ENCODE measurements at places on chromosomes 7 and 10.

GRCh38 chr7:139182363-139182762 lies 48.7 kb upstream of the UBN2 start:
- H3K27me3 ChIP-seq, result no peaks in the 10 kb centered on the region
- DNase-seq, result no peak
- no peaks in the 10 kb centered on the region for H3K4me1 ChIP-seq
- no peak overlapping the region for H3K27ac ChIP-seq

GRCh38 chr7:37433166-37433565 lies 15.5 kb downstream of the ELMO1 start:
- H3K4me1 ChIP-seq, result peaks cover 94% of the 10 kb centered on the region
- peak overlapping the region; percentile 82 for H3K27ac ChIP-seq
- H3K4me3 ChIP-seq, result peak overlapping the region; percentile 51
- DNase-seq, result no peak
- no peaks in the 10 kb centered on the region for H3K27me3 ChIP-seq

DNA sequence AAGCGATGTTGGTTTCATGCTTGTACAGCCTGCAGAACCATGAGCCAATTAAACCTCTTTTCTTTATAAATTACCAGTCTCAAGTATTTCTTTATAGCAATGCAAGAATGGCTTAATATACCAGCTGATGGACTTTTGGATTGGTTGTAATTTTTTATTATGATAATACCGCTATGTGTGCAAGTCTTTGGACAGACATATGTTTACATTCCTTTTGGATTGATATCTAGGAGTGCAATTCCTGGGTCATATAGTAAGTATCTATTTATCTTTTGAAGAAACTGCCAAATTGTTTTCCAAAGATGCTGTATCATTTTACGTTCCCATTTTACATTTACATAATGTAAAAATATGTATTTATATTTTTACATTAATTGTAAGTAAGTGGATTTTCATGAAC lies 81.2 kb upstream of the PIP4K2A start:
- no peak for DNase-seq
- no peak overlapping the region for H3K4me3 ChIP-seq
- no peaks in the 10 kb centered on the region for H3K36me3 ChIP-seq
- H3K27me3 ChIP-seq, result no peaks in the 10 kb centered on the region

DNA sequence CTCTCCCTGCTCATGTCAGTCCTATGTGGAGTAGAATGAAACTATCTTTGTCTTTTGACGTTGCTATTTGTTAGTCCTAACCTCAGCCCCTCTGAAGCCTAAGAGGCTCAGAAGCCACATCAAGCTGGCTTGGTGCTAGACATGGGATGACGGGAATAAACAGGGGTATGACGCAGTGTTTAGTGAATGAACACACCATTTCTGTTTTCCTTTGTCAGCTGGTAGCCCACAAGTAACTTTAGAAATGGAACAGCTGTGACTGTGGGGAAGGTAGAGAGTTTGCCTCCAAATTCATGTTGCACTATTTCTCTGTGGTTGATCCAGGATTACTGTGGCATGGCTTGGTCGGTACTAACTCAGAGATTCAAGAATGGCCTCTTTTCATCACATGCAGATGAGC lies 31.3 kb downstream of the COX15 start:
- H3K4me1 ChIP-seq, result no peaks in the 10 kb centered on the region
- no peak overlapping the region for H3K27ac ChIP-seq
- peaks cover 91% of the 10 kb centered on the region for H3K36me3 ChIP-seq
- DNase-seq, result no peak

DNA sequence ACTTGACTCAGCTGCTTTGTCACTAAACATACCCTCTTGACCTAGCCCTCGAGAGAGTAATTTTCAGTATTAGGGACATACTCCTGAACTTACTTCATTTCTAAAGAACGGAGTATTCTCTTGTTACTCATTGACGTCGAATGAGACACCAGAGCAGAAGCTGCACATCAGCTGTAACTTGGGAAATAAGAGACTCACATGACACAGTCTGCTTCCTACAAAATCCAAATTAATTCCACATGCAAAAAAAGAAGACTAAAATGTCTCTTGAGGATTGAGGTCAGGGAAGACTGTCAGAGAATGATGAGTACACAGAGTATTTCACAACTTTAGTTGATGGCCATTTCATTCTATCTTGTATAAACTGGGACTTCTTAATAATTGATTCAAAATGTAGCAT lies 114.7 kb upstream of the EGFR start:
- H3K27ac ChIP-seq, result no peak overlapping the region
- DNase-seq, result no peak
- H3K36me3 ChIP-seq, result no peaks in the 10 kb centered on the region

- H3K4me1 ChIP-seq, result peaks cover 47% of the 10 kb centered on the region
- H3K4me3 ChIP-seq, result peak overlapping the region; percentile 98
- DNase-seq, result peak; percentile 66
- H3K27ac ChIP-seq, result peak overlapping the region; percentile 96
Measured at GRCh38 chr10:80454513-80455460, 677 bp downstream of the TSPAN14 start.

DNA sequence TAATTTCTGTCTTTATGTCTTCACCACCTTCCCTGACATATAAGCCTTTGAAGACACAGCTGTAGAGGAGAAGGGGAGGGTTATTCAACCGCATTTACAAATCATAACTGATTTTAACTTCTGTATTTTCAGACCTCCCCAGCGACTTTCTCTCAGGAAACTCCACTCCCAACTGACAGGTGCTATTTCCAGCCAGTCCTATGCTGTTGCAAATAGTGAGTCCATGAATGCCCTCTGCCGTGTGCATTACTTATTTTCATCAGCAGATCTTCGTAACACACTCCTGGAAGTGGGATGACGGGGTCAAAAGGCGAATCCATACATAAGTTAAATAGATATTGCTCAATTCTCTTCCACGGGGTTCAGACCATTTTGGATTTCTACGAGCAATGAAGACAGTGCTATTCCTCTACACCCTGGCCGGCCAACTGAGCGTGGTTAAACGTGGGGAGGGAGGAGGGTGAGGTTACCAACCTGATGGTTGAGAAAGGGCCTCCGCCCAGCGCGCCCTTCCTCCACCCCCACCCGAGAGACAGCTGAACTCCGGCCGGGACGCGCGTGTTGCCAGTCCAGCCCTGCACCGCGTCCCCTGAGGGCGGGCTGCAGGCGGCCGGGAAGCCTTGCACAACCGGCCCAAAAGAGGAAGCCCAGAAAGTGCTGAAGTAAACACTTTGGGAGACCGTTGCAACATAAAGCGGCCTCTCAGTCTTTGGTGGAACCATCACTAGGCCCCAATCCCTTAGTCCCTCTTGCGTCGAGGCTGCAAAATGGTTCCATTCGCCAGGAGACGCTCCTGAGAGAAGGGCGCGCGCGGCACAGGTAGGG lies at the start of gene APBB1IP:
Gene APBB1IP, plus strand, starts transcription at position 705 of the 825 bp plus-strand sequence. CDS start 53,986 bp downstream, outside the sequence.
- H3K27ac ChIP-seq, result peak within 1 kb of the TSS; percentile 90
- peak within 1 kb of the TSS; percentile 87 for H3K4me3 ChIP-seq
- peaks cover 55% of the 10 kb centered on the region for H3K4me1 ChIP-seq
- no peaks in the 10 kb centered on the region for H3K27me3 ChIP-seq
- H3K36me3 ChIP-seq, result peaks cover 24% of the 10 kb centered on the region

All from activated T-cell treated with anti-CD3 and anti-CD28 coated beads, Interleukin-2, amount 50 U/mL, for 24 hours (primary cell).